T-helper 2 cell (primary cell): ENCODE measurements at places on chromosomes 4 and X.

DNA sequence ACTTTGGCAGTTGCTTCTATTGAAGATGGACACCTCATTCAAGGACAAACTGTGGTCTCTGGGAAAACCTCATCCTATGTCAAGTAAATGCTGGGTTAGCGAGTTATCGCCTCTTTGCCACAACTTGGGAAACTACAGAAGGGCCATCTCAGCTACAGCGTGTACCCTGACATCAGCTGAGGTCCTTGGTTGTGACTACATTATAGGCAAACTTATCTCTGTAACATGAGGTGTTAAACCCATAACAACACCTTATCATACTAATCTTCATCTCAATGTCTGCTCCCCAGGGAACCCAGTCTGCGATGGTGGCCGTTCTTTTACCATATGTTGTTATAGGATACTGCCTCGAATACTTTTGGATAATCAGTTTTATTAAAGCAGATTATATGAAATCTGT, 1862.7 kb downstream of the STIM2 start:
- no peak for DNase-seq

- no peak for DNase-seq
These were observed 5.9 kb downstream of the ODAPH start for GRCh38 chr4:75561789-75562188.

- DNase-seq, result no peak
These were observed 16.3 kb upstream of the MAOB start for GRCh38 chrX:43898406-43899035.

DNA sequence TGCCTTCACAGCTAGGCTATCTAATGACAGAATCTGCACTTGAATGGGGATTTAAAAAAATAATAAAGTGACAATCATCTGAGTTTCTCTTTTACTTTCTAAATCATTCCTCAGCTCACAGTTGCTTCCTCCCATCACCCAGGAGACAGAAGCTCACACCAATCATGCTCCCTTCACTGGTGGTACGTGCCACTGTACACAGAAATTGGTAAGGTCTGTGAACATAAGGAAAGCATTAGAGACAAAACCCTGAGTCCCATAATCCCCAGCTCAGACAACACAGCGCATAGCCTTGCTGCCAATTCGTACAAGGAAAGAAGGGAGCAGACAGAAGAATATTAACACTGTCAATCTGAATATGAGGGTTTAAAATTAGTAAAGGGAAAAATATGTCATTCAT, 133.1 kb downstream of the IDS start:
- DNase-seq, result no peak

DNA sequence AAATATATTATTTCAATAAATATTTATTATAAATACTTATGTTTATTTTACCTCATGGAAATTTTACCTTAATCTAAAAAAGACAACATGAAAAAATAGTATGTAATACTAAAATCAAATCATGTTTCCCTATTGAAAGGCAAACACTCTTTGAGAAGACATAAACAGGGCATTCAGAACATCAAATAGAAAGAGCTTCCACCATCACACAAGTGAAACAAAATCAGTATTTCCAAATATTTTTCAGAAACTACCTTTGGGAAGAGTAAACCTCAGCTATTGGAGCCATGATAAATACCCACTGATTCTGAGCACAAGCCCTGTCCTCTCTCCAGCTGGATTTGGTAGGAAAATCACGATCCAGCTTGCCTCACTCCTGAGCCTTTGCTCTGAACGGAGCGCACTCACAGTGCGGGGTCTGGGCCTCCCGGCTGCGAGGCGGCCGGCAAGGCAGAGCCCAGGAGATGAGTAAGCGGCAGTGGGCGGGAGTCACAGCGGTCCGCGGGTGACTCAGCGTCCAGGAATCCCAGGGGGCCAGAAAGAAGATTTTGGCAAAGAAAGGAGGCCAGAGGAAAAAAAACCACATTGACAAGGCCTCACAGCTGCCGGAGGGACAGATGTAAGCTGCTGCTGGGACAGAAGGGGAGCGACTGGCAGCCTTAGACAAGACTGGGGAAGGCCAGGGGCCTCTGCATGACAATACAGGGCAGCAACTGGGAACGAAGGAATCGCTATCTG, 14.7 kb upstream of the ANXA5 start:
- DNase-seq, result no peak

DNA sequence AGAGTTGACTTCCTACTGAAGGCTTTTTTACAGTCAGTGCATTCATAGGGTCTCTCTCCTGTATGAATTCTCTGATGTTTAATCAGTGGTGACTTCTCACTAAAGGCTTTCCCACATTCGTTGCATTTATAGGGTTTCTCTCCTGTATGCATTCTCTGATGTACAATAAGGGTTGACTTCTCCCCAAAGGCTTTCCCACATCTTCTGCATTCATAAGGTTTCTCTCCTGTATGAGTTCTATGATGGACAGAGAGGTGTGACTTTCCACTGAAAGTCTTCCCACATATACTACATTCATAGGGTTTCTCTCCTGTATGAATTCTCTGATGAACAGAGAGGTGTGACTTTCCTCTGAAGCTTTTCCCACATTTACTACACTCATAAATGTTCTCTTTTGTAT, 45.2 kb downstream of the ZNF674 start:
- no peak for DNase-seq
